Activated CD4-positive, alpha-beta T cell treated with anti-CD3 and anti-CD28 coated beads for 48 hours (primary cell): ENCODE measurements at places on chromosomes 3 and 15.

DNA sequence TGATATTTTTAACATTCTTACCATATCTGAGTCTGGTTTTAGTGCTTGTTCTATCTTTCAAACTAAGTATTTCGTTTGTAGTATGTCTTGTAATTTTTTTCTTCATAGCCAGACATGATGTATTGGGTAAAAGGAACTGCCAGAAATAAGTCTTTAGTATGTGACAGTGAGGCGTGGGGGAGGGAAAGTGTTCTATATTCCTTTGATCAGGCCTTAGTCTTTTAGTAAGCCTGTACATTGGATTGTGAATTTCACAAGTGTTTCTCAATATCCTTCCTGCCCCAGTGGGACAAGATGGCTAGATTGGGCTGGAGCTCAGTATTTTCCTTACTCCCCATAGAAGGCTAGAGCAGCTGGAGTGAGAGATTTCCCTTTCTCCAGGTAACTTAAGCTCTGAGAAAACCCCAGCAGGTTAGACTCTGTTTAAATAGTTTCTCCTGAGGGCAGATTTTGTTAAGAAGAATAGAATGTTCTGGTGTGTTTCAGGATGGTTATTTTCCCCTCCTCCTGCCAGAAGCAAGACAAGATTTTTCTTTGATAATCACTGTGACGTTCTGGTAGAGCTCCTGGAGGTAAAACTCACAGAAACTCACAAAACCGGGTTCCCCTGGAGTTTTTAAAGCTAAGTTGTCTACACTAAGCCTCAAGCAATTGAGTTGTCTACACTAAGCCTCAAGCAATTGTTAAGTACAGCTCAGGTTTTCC, 140.7 kb upstream of the ARPP21 start:
- no peak for DNase-seq

- no peak for DNase-seq
Measured at GRCh38 chr15:75030023-75030413, 6.6 kb downstream of the PPCDC start.

DNA sequence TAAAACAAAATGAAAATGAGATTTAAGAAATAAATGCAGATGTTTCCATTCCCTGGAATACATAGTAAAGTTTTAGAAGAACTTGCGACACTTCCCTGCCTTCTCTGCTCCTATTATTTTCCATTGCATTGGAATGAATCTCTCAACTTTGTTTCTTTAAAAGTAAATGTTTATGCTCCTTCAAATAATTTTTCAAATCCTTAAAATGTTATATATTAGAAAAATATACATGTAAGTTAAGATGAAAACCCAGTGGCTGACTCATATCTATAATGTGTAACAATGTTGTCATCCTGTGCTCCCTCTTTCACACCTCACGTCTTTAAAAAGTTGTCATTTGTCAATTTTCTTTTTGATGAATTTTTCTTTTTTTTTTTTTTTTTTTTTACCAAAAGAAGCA, 3.6 kb downstream of the RBMS3 start:
- DNase-seq = no peak

DNA sequence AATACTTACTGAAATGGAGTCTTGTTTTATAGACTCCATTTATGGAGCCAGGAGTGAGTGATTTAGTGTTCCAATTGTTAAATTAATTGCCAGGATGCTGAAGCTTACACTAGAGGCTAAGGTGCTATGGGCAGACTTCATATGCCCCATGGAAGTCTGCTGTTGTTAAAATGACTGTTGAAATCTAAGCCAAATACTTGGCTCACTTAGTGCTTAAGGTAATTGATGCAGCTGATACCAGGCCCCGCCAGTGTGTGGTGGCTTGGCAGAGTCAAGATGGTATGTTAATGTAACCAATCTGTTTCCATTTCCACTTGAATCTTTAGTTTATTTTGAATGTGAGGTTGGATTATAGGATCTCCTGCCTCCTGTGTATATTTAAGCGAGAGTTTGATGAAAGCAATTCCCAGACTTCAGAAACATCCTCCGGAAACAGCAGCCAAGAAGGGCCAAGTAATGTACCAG, 187.1 kb downstream of the ITPR1 start:
- DNase-seq = no peak

GRCh38 chr3:71125738-71126137, 457.8 kb downstream of the FOXP1 start:
- DNase-seq = no peak

DNA sequence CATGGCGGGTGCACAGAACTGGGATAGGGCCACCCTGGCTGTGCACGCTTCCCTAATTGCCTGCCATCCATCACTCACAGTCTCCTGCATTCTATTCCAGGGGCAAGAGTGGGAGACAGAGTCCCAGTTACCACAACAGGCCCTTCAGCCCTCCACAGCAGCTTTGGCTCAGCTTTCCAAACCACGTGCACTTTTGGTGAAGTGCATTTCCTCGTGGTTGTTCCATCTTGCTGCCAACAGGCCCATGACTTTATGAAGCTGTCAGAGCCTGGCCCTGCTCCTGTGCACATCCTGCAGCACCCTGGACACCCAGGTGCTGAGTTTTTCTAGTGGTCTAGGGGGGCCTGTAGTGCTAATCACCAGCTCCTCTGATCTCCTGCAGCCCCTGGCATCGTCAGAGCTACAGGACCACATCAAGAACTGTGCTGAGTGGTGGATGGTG, 110.2 kb downstream of the ADCY5 start:
- DNase-seq = no peak

DNA sequence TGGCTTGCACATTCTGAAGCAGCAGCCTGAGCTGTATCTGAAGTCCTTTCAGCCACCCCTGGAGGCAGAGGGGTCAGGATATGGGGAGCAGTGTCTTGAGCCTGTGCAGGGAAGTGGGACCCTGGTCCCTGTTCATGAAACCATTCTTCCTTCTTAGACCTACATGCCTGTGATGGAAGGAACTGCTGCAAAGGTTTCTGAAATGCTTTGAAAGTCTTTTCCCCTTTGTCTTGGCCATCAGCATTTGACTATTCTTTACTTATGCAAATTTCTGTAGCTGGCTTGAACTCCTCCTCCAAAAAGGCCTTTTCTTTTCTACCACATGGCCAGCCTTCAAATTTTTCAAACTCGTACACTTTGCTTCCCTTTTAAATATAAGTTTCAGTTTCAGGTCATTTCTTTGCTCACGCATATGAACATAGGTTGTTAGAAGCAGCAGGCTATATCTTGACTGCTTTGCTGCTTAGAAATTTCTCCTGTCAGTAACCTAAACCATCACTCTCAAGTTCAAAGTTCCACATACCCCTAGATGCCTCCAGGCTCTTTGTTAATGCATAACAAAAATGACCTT, 62.3 kb downstream of the GALK2 start:
- no peak for DNase-seq

- DNase-seq = no peak
Measured at GRCh38 chr3:88443066-88443465, 293.3 kb downstream of the C3orf38 start.

DNA sequence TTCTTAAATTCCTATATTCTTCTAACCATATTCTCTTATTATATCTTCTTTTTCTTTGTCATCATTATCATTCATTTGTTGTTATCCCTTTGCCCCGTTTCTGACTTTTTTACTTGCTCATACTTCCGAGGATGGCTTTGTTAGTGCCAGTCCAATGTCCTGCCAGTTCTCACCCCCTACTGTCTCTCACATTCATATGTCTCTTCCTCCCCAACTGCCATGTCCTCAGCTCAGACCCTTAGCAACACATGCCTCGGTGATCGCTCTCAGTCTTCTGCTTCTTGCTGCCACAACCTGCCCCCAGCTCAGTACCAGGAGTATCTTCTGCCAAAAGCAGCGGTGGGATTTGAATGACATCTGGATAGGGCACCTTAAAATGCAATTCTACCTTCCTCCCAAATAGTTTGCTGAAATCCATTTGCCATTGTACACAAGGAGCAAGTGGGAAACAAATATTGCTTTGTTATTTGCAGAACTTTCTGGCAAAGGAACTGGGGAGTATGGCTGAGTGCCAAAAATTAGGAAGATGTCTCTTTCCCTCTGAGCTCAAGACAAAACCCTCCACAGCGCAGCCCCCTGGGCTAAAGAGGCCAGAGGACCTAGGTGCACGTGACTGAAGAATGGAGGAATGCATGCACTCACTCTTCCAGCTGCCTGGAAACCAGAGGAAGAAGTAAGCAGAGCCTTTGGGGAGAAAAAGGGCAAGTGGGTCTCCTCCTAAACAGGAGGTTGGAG, 57.7 kb upstream of the CTNNB1 start:
- no peak for DNase-seq

DNA sequence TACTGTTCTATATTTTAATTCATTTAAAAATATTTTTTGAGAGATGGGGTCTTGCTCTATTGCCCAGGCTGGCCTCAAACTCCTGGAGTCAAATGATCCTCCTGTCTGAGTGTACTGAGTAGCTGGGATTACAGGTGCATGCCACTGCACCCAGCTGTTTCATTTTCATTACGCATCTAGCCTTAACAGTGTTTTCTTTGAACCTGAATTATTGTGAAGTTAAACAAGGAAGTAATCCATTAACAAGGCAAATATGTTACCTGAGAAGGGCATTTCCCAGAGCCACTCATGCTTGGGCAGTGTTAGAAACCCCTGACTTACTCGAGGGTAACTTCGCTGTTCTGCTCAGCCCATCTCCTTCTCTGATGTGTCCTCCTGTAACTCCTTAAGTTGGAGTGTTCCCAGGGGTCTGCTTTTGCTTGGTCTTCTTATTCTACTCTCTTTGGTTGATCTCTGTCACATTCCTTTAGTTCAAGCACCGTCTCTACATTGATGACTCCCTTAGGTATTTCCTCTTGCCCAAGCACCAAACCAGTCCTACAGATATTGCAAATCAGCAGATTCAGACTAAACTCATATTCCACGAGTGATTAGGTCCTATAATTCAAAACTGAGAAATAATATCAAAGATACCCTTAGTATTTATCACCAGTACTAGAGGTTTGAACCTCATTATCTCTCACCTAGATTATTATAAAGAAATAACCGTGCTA, 107.9 kb downstream of the STAC start:
- DNase-seq = no peak

- no peak for DNase-seq
Measured at GRCh38 chr15:69677403-69677802, 224.8 kb downstream of the RPLP1 start.
